ENCODE measurements at places on chromosomes 5 and 9.
A peak's percentile ranks its signal among the peaks of the same experiment; 100 is the strongest.

GRCh38 chr5:31664566-31664965 lies 25.6 kb downstream of the PDZD2 start:
- peak; percentile 12 for DNase-seq

GRCh38 chr5:14665949-14666348 lies 1.4 kb downstream of the OTULIN start:
- peak; percentile 17 for DNase-seq

GRCh38 chr9:89137542-89138462 lies 40.8 kb downstream of the SHC3 start:
- DNase-seq = peak; percentile 96

- no peak for DNase-seq
Observed at GRCh38 chr9:34551751-34552605, 29.2 kb upstream of the ENHO start.

- DNase-seq = no peak
Observed at GRCh38 chr5:2330325-2331130, 420.9 kb downstream of the IRX2 start.

- DNase-seq = peak; percentile 23
Observed at GRCh38 chr5:93277051-93277450, 304.0 kb downstream of the NR2F1-AS1 start.

DNA sequence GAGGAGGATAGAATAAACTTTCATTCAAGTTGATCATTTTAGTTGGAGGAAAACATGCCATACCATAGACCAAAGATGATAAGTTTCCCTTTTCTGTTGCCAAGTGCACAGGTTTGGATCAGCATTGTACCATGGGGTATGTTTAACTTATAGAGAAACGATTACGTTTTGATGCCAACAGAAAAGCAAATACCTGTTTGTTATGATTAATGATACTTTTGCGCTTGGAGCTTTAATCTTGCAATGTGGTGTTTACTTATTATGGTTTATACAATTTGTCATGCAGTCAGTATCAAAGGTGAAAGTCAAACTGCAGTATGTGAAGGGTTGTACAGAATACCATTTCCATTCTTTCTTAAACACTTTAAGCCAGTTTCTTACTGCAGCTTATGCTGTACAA lies 13.2 kb upstream of the ARHGEF28 start:
- no peak for DNase-seq

DNA sequence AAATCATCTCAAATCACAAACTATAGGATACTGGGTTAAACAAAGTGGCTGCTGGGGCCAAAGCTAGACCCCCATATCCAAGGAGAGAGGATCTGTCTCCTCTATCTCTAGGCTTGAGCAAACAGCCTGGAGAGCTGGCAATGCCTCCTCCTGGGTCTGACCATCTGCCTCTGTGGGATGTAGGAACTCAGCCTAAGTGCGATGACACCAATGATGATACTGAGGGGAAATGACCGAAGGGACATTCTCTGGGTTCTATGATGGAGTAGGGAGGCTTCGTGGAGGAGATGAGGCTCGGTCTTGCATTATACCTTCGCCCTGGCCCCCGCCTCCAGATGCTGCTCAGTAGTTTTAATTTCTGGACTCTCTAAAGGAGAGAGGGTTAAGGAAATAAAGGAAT lies 9.3 kb upstream of the SPATA24 start:
- DNase-seq = no peak

GRCh38 chr5:115657881-115658233 lies 32.0 kb upstream of the TMED7 start:
- peak; percentile 86 for DNase-seq

DNA sequence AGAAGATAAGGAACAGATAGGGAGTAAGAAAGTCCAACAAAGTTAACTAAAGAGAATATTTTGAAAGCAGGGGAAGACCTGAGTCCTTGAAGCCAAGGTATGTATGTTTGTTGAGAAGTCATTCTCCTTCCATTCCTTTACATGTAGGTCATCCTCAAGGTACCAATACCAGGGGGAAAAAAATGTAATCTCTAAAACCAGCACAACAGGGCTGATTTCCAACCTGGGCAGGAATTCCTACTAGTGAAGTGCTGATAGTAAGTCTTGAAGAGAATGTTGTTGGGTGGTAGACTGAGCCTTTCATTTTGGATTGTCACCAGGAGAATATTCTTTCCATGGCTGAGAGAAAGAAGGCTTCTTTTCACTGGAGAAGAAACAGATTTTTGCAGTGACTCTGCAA lies 117.1 kb upstream of the ZNF462 start:
- no peak for DNase-seq
